ENCODE measurements at places on chromosomes 16 and 17.

DNA sequence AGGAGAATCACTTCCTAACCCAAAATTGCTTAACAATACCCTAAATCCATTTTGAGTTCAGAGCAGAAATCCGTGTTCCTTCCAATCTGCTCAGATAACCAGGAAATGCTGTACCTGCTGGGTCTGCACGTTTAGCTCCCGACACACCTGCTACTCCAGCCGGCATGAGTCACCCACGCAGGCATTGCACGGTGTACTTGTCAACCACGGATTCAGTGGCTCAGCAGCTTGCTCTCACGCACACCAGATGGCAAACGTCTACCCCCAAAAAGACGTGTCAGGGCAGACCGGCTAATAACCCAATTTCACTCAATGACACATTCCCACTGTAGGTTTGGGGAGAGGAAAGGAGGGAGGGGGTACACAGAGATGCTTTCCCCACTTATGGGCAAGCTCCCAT is 468.1 kb downstream of the SOX9 start:
- H3K27ac ChIP-seq, result peak overlapping the region; percentile 62
- H3K27me3 ChIP-seq, result peaks cover 12% of the 10 kb centered on the region
- peaks cover 14% of the 10 kb centered on the region for H3K4me1 ChIP-seq

DNA sequence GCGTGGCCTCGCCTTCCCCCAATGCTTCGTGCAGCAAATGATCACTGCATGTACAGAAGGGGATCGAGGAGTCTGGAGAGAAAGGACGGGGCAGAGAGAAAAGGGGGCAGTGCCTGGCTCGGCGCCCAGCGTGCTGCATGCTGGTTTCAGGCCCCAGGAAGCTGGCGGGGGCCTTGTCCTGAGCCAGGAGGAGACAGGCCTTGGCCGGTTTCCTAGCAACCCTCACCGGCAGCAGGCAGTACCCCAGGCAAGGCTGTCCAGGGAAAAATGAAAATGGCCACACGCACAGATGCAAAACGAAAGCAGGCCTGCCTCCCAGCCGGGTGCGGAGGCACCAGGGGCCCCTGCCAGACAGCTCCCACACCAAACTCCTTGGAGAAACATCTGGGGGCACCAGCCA is 126.3 kb downstream of the ZFHX3 start:
- peaks cover 4% of the 10 kb centered on the region for H3K27me3 ChIP-seq
- peaks cover 8% of the 10 kb centered on the region for H3K4me1 ChIP-seq
- peak overlapping the region; percentile 64 for H3K4me3 ChIP-seq
- no peaks in the 10 kb centered on the region for H3K36me3 ChIP-seq

DNA sequence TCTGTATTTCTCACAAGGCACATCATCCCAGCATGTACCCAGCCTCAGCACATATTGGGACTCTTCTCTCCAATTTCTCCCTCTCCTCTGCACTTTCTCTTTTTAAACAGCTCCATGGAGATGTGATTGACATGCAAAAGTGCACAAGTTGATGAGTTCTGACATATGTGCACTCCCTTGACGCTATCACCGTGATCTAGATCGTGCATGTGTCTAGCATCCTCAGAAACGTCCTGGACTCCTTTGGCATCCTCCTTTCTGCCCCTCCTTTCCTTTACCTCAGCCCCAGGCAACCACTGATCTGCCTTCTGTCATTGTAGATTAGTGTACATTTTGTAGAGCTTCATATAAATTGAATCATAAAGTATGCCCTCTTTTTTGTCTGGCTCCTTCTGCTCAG is 108.0 kb upstream of the HSBP1 start:
- H3K27me3 ChIP-seq, result peaks cover 4% of the 10 kb centered on the region
- H3K4me3 ChIP-seq, result no peak overlapping the region
- ATAC-seq, result no peak
- H3K27ac ChIP-seq, result no peak overlapping the region
- H3K36me3 ChIP-seq, result no peaks in the 10 kb centered on the region

GRCh38 chr16:67286441-67287235 is 7.3 kb downstream of the PLEKHG4 start:
- H3K27ac ChIP-seq, result peak overlapping the region; percentile 29
- no peak for ATAC-seq
- H3K4me1 ChIP-seq, result no peaks in the 10 kb centered on the region
- no peaks in the 10 kb centered on the region for H3K27me3 ChIP-seq
- H3K36me3 ChIP-seq, result no peaks in the 10 kb centered on the region

DNA sequence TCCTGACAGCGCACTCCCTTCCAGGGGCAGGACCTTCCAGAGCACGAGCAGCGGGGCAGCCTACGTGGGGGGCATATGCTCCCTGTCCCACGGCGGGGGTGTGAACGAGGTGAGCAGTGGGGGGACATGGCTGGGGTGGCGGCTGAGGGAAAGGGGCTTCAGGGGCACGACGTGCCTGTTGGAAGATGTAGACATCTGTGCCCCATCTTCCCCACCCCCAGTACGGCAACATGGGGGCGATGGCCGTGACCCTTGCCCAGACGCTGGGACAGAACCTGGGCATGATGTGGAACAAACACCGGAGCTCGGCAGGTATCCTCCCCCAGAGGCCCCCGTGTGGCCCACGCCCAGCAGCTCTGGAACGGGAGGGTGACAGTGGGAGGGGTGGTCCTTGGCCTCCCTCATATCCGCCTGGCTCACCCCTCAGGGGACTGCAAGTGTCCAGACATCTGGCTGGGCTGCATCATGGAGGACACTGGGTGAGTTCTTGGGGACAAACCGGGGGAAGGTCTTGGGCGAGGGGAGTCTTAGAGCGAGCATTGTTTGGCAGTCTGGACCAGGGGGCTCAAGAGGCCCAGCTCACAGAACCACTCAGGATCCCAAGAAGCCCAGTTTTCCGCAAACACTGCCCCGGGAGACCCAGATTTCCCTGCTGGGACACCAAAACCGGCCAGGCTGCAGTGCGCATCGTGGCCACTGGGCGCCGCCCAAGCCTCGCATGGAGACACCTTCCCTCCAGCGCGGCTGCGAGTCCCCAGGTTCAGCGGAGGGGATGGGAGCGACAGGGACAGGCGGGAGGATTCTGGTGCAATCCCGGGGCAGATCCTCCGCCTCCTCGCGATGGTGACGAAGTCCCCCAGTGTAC is 15.7 kb downstream of the ADAM11 start:
- H3K4me1 ChIP-seq, result no peaks in the 10 kb centered on the region
- ATAC-seq, result peak; percentile 42
- peak overlapping the region; percentile 81 for H3K4me3 ChIP-seq
- H3K36me3 ChIP-seq, result no peaks in the 10 kb centered on the region

- H3K36me3 ChIP-seq, result no peaks in the 10 kb centered on the region
- H3K4me3 ChIP-seq, result no peak overlapping the region
- no peak for ATAC-seq
- no peaks in the 10 kb centered on the region for H3K27me3 ChIP-seq
Observed at GRCh38 chr16:46980926-46981325, 7.5 kb upstream of the DNAJA2 start.

DNA sequence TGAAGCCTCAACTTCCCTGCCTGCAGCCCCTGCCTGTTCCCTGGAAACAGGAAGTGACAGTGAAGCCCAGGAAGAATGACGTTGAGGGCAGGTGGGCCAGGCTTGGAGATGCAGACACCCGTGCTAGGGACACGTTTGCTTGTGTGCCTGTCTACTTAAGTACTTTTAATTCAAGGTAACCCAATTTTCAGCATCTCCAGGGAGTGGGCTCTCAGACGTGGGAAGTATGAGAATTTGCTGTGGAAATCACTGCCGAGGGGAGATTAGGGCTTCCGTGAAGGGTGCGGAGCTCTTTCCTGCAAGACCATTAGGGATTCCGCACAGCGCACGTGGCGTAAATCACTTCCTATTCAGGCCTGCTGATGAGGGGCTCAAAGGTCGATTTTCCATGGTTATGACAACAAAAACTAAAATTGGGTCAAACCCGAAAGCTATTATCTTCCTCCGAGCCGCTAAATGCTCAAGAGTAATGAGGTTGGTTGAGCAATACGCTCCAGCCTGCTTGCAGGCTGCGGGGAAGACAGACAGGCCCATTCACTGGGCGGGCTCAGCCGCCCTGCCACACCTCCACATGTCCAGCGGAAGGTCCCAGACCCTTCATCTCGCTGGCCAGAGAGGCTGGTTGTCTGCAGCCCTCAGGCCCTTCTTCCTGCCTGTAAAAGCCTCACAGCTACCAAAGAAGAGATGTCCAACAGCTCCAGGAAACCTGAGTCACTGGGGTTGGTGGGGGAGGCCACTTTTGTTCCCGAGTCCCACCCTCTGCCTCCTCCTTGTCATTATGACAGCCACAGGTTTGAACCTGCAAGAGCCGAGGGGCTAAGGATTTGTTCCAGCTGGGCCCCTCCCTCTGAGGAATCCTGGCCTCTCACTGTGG is 109.9 kb downstream of the RBFOX3 start:
- no peak overlapping the region for H3K4me3 ChIP-seq
- peaks cover 35% of the 10 kb centered on the region for H3K27me3 ChIP-seq
- H3K36me3 ChIP-seq, result no peaks in the 10 kb centered on the region

DNA sequence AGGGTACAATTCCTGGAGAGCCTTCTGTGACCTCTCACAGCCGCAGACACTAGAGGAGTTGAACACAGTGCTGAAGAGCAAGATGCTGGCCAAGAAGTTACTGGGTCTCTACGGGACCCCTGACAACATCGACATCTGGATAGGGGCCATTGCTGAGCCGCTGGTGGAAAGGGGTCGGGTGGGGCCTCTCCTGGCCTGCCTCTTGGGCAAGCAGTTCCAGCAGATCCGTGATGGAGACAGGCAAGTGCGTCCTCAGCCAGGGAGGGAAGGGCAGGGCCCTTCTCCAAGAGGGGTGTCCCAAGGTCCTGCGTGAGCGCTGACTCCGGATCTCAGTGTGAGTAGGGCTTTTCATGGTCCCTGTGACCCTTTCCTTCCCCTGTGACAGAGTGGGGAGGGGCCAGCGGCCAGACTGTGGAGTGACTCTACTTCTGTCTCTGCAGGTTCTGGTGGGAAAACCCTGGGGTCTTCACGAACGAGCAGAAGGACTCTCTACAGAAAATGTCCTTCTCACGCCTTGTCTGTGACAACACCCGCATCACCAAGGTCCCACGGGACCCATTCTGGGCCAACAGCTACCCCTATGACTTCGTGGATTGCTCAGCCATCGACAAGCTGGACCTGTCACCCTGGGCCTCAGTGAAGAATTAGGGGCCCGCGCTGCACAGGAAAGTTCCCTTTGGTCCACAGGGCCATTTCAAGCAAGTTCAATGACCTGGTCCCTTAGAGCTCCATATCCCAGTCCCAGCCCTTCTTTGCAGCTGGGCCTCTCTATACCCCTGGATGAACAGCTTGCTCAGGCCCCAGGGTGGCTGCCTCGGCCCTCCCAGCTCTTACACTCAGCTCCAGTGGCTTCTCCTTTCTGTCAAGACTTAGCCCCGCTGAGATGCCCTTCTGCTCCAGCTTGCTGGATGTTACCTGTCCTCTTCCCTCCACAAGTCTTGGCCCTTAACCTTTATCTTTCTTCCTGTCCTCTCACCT is 13.1 kb downstream of the MPO start:
- H3K36me3 ChIP-seq, result no peaks in the 10 kb centered on the region
- ATAC-seq, result no peak
- peaks cover 5% of the 10 kb centered on the region for H3K4me1 ChIP-seq
- no peak overlapping the region for H3K4me3 ChIP-seq

- H3K36me3 ChIP-seq, result no peaks in the 10 kb centered on the region
- peaks cover 4% of the 10 kb centered on the region for H3K27me3 ChIP-seq
- no peak overlapping the region for H3K27ac ChIP-seq
- H3K4me1 ChIP-seq, result no peaks in the 10 kb centered on the region
- no peak overlapping the region for H3K4me3 ChIP-seq
Observed at GRCh38 chr16:10250137-10250828, 68.1 kb upstream of the GRIN2A start.

GRCh38 chr17:28384281-28385036 is 13.0 kb downstream of the SARM1 start:
- peak overlapping the region; percentile 69 for H3K27ac ChIP-seq
- ATAC-seq, result peak; percentile 92
- H3K4me1 ChIP-seq, result peaks cover 23% of the 10 kb centered on the region
- peaks cover 38% of the 10 kb centered on the region for H3K36me3 ChIP-seq
- no peaks in the 10 kb centered on the region for H3K27me3 ChIP-seq

- peaks cover 54% of the 10 kb centered on the region for H3K4me1 ChIP-seq
- H3K27me3 ChIP-seq, result no peaks in the 10 kb centered on the region
- no peak for ATAC-seq
Observed at GRCh38 chr17:80859002-80859941, 132.4 kb upstream of the CHMP6 start.

DNA sequence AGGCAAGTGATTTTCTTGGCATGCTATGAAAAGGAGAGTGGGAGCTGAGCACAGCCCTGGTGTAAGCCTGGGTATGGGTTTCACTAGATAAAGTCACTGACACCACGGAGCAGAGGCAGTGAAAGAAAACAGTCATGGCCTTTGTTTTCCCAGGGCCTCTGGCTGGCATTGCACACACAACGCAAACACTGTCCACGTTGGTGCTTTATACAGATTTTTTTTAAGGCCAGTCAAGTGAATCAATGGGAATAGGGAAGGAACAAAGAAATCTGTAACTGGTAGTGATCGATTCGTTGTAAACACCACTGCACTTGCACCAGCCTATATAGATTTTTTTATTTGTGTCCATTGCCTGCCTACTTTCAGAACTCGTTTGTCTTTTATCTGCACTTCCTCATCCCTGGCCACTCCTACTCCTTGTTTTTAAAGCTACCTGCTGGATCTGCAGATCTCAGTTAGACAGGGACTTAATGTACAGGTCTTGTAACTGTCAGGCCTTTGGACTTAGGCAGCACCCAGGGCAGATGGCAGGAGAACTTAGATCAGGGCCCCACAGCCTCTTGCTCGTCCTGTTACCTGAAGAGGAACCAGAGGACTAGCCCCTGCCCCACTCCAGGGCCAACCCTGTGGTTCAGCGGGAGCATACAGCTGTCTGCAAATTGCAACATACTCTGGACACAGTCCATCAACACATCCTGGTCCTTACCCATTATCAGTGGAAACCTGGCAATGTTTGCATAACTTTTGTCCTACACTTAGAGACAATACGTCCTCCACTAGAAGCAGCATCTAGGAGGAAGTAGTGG is 10.6 kb upstream of the TMIGD1 start:
- ATAC-seq, result no peak
- no peak overlapping the region for H3K27ac ChIP-seq
- H3K36me3 ChIP-seq, result no peaks in the 10 kb centered on the region
- no peak overlapping the region for H3K4me3 ChIP-seq

GRCh38 chr17:3980381-3981014 is 16.3 kb upstream of the ATP2A3 start:
- H3K4me1 ChIP-seq, result no peaks in the 10 kb centered on the region
- no peak overlapping the region for H3K27ac ChIP-seq
- no peaks in the 10 kb centered on the region for H3K36me3 ChIP-seq
- no peak for ATAC-seq
- no peaks in the 10 kb centered on the region for H3K27me3 ChIP-seq
- H3K4me3 ChIP-seq, result no peak overlapping the region

GRCh38 chr17:63998721-63999679 is 849 bp downstream of the PRR29 start:
- peaks cover 19% of the 10 kb centered on the region for H3K4me1 ChIP-seq
- peak overlapping the region; percentile 25 for H3K27ac ChIP-seq
- H3K27me3 ChIP-seq, result no peaks in the 10 kb centered on the region
- H3K36me3 ChIP-seq, result peaks cover 12% of the 10 kb centered on the region
- peak; percentile 47 for ATAC-seq

- peak overlapping the region; percentile 77 for H3K4me3 ChIP-seq
- no peaks in the 10 kb centered on the region for H3K27me3 ChIP-seq
- no peak for ATAC-seq
- H3K27ac ChIP-seq, result no peak overlapping the region
- H3K4me1 ChIP-seq, result peaks cover 6% of the 10 kb centered on the region
- peaks cover 16% of the 10 kb centered on the region for H3K36me3 ChIP-seq
Observed at GRCh38 chr16:88799569-88800276, 3.9 kb upstream of the CDT1 start.

- H3K36me3 ChIP-seq, result no peaks in the 10 kb centered on the region
- peak; percentile 39 for ATAC-seq
- no peak overlapping the region for H3K27ac ChIP-seq
- peaks cover 18% of the 10 kb centered on the region for H3K27me3 ChIP-seq
Observed at GRCh38 chr16:71441348-71442050, 355 bp downstream of the TLE7 start.

- H3K4me3 ChIP-seq, result peak overlapping the region; percentile 95
- no peak for ATAC-seq
- H3K4me1 ChIP-seq, result peaks cover 23% of the 10 kb centered on the region
- H3K27ac ChIP-seq, result peak overlapping the region; percentile 96
- no peaks in the 10 kb centered on the region for H3K36me3 ChIP-seq
Observed at GRCh38 chr17:31510308-31511194, 119.1 kb downstream of the RAB11FIP4 start.
